ENCODE measurements at places on chromosomes 7 and 10.

DNA sequence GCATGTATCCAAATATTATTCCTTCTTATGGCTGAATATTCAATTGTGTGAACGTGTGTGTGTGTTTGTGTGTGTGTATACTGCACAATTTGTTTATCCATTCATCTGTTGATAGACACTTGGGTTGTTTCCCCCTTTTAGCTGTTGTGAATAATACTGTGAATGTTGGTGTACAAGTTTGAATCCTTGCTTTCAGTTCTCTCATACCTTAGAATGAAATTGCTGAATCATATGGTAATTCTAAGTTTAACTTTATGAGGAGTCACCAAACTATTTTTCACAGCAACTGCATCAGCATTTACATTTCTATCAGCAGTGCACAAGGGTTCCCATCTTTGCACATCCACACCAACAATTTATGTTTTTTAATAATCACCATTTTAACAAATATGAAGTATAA is 86.9 kb upstream of the GATAD1 start:
- DNase-seq, result no peak

- DNase-seq, result peak; percentile 15
Measured at GRCh38 chr10:27241010-27241651, 534 bp upstream of the ACBD5 start.

DNA sequence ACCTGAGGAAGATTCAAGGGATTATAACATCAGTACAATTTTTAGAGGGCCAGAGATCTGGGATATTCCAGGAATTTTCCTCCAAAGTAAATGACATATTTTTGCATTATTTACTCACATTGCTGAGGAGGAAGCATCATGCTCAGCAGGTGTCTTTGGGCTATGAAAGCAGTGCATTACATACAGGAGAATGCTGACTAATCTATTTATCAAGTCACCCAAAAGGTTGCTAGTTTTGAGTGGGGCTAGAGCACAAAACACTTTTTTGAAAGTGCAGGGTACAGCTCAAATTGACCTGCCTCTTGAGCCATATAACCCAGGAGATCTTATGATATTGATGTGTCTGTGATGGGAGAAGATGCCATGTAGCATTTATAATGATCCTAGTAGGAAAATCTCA is 603.1 kb downstream of the POM121L12 start:
- DNase-seq, result no peak

GRCh38 chr10:1431229-1431628 is 306.1 kb downstream of the ADARB2 start:
- no peak for DNase-seq

GRCh38 chr10:18109341-18109870 is 30.8 kb upstream of the CACNB2 start:
- DNase-seq, result no peak

- no peak for DNase-seq
Measured at GRCh38 chr10:88803641-88804040, 1.1 kb downstream of the LIPM start.

GRCh38 chr7:34357068-34357467 is 300.9 kb upstream of the NPSR1 start:
- DNase-seq, result no peak

- peak; percentile 81 for DNase-seq
Measured at GRCh38 chr10:70880077-70880534, 8.3 kb downstream of the PCBD1 start.

DNA sequence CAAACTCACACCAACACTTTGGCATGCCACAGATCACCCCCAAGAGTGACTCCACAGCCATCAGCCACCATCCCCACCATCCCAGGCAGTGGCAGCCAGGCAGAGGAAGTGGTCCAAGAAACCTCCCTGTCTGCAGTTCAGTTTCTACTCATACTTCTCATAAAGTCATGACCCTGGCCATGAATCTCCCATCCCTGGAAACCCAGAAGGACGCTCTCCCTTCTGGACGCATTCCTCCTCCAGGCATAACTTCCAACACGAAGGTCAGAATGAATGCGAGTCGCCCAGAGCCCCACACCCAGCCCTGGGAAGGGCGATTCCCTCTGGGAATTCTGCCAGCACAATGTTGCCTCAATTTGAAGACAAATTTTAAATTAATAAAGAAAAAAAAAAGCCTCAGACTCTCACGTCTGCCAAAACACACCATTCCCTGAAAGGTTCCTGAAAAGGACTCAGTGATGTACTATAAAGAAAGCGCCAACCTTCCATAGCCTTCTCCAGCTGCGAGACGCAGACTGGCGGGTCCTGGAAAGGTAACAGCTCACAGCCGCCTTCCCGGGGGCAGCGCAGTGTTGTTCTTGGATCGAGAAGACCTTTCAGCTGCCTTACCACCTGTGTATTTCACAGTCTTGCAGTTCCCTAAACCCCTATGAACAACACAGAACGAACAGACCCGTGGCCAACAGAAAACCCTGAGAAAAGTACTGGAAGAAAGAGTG is 307.6 kb downstream of the FRMD4A start:
- DNase-seq, result no peak
